Muscle of leg (tissue), 16 donors: ENCODE measurements at places on chromosomes 5 and 9.

DNA sequence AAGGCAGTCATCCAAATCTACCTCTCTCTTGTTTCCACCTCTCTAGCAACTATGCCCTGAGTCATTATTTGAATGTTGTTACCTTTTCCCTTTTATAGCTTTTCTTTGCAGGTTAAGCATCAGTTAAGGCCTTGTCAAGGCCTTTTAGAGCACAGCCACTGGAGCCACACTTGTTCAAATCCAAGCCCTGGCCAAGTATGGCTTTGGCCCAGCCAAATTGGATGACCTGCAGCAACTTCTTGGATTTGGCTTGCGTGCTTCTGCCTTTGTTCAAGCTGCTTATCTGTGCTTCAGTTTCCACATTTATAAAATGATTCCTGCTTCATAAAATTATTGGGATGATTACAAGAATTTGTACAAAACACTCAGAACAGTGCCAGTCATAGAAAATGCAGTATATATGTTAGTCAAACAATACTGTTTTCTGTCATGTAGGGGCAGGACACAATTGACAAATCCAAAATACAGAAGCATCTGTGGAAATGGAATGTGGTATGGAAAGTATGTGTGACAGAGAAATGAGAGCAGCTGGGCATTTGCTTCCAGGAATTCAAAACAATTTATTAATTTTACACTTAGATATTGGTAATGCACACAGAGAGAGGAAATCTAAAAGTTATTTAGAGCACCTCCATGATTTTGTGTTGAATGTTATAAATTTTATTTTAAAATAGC lies 17.9 kb upstream of the RLN1 start:
- DNase-seq: peak; percentile 50

DNA sequence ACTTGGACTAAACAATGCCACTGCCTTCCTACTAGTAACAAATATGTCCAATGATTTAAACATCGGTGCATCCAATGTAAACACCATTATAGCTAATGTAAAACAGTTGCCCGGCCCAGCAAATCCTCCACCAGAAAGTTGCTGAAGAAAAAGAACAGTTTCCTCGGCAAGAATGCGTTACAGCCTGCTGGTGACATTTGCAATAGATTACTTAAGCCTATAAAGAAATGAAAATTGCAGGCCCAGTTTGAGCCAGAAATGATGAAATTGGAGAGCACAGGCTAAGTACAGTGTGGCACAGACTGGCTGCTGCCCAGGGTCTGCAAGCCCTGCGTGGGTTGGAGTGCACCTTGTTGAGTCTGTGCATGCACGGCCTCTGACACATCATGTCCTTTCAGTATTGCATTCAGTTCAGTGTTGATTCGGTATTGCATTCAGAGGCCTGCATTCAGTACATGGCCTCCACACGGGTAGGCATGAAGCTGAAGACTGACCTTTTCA lies 406.0 kb upstream of the KLF4 start:
- DNase-seq: peak; percentile 41

- no peak for DNase-seq
Measured at GRCh38 chr9:72618811-72619210, 97.4 kb downstream of the TMC1 start.

DNA sequence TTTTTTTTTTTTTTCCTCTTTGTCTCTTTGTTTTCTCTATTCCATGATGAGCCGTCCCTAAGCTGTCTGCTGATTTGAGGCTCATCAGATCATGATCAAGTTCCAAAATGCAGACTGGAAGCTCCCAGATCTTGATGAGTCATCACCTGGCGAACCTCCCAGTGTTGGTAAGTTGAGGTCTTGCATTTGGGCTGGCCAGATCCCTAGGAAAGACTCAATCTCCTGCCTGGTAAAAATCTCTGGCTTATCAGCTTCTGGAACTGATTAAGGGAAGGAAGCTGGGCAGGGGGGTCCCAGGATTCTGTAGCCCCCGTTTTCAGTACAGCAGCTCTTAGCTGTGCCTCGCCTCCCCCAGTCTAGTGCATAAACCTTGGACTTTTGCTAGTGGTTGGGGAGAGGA lies 69.0 kb downstream of the TSPAN17 start:
- DNase-seq: peak; percentile 43

DNA sequence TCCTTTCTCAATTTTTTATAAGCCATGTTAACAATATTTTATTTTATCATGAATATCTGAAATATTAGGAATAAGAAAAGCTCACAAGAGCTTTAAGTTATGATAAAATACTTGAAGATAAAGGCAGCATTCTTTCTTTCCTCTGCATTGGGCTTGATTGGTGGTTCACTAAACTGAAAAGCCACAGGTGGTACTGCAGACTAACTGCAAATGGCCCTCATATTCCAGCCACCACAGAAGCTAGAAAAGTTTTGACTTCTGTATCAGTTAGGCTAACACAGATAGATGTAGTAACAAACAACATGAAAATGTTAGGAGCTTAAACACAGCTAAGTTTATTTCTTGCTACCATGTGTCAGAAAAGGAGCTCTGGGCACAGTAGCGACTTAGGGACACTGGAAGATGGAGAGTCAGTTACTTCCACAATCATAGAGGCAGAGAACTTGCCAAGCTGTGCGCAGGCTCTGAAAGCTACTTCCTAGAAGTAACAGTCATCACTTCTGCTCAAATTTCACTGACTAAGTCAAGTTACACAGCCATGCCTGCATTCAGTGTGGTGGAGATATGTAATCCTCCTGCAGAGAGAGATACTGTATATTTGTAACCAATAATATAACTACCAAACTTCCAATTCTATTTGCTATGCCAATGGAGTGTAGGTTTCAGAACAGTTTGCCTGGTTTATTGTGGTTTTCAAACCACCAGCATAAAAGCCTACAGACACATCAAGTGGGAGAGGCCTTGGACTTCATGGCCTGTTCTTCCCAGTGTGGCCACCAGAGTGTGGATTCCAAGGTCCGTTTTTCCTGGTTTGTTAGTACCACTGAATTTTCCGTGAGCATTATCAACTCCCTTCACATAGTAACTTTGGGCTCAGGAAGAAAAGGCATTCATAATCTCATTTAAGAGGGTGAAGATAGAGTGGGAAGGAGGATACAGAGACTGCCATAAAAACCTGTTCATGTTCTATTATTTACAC lies 268.3 kb downstream of the PJA2 start:
- peak; percentile 35 for DNase-seq

DNA sequence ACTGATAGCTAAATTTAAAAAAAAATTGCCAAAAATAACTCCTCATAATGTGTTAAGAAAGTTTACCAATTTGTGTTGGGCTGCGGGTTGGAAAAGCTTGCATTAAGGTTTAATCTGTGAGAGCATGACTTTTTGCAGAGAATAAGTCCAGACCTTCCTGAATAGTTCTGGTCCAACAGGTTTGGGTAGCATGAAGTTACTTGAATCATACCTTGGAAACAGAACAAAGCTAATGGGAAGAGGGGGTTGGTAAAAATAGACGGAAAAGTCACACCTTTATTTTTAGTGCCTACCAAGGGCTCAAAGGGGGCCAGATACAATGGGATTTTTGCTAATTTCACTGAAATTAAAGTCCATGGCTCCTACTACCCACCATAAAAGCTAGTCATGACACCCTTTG lies 17.1 kb upstream of the MATR3 start:
- no peak for DNase-seq

DNA sequence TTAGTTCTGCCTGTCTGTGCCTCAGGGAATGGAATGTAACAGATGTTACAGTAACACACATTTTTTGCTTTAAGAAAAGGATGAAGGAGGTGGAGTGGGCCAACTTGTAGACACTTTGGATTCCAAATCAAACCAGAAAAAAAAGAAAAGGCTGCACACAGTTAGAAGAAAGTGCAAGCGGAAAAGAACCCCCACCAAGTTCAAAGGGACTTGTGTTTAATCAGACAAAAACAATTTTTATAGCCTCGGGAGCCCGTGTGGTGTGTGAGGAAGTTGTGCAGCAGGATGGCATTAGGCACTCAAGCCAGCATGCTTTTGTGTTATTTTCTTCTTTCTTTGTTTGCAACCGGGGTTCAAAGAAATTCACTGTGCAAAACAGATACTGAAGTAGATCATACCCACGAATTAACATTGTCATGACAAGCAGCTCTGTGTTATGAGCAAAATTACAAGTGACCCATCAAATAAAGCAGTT lies 189.5 kb downstream of the SEMA5A start:
- DNase-seq: peak; percentile 27

- DNase-seq: no peak
Measured at GRCh38 chr9:4113711-4114110, 186.2 kb downstream of the GLIS3 start.

GRCh38 chr5:121415270-121415669 lies 436.4 kb upstream of the FTMT start:
- DNase-seq: no peak

DNA sequence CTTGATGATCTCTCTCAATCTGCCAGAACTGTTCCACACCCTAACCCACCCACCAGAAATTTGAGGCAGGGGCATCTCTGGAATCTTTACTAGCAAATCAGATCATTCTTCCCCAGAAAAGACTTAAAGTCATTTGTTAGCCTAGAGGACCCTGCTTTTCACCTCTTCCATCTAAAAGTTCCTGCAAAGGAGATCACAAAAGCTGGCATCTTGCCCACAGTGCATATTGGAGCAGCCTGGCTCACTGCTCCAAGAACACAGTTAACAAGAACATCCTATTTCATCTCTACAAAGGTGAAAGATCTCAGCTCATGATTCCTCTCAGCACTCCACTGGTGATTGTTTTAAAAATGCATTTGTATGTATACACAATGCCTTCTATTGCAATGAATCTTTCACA lies 36.3 kb downstream of the GABRP start:
- peak; percentile 11 for DNase-seq

DNA sequence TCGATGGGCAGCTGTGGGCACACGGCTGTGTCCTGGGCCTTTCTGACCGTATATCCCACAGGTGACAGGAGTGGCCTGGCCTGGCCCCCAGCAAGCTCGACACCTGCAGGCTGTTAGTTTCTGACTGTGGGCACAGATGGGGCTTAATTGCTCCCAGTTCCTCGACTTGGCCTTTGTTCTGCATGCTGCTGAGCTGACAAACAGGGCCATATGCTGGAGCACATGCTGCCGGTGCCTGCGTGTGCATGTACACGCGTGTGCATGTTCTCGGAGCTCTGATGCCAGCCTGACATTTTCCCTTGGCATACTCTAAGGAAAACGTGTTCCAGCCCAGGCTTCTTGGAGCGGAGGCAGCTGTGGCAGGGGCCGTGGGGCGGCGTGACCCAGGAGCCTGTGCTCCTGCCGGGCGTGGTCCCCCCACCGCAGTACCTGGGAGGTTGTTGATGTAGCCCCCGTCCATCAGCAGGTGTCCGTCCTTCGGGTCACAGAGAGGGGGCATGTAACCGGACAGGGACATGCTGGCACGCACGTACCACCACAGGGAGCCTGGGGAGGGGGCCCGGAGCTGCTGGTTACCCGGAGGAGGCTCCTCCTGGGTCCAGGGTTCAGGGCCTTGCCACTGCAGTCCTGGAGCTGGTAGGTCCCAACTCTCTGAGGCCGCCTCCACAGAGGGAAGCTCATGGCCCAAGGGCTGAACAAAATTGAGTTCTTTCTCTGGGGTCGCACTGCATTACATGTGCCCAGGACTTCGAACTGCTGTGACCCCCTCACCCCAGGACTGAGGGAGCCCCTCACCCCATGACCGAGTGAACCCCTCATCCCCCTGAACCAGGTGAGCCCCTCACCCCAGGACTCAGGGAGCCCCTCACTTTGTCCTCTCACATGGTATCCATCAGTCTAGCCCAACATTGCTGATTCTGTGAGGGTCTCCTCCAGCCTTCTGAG lies 4.1 kb upstream of the NSMF start:
- no peak for DNase-seq

- DNase-seq: no peak
Measured at GRCh38 chr9:137682428-137683105, 63.8 kb downstream of the EHMT1 start.

DNA sequence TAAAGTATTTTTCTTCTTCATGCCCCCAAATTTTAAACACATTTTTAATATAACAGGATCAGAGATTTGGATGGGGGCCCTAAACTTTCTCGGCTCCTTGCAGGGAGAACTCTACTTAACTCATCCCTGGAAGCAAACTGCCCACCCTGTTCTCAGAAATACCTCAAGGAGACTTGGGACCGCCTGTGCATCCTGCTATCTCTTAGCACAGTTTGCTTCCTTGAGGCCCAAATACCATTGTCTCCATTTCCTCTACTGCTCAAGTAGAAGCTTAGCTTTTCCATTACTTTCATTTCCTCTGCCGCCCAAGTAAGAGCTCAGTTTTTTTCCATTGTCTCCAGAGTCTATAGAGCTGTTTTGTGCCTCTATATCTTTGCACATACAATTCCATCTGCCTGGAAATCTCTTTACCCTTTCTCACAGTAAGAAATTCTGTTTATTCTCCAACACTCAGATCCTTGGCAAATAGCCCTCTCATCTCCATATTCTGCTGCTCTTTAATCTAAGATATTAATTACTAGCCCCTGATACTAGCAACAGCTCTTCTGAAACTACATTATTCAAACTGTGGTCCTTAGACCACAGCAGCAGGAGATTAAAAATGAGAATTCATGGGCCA lies 137.8 kb downstream of the CEMIP2 start:
- peak; percentile 63 for DNase-seq

GRCh38 chr9:82115331-82115730 lies 126.8 kb downstream of the SPATA31D1 start:
- DNase-seq: peak; percentile 38

GRCh38 chr5:170200876-170201275 lies 31.9 kb upstream of the C5orf58 start:
- DNase-seq: no peak

- DNase-seq: no peak
Measured at GRCh38 chr9:90724880-90725279, 76.7 kb upstream of the SYK start.

DNA sequence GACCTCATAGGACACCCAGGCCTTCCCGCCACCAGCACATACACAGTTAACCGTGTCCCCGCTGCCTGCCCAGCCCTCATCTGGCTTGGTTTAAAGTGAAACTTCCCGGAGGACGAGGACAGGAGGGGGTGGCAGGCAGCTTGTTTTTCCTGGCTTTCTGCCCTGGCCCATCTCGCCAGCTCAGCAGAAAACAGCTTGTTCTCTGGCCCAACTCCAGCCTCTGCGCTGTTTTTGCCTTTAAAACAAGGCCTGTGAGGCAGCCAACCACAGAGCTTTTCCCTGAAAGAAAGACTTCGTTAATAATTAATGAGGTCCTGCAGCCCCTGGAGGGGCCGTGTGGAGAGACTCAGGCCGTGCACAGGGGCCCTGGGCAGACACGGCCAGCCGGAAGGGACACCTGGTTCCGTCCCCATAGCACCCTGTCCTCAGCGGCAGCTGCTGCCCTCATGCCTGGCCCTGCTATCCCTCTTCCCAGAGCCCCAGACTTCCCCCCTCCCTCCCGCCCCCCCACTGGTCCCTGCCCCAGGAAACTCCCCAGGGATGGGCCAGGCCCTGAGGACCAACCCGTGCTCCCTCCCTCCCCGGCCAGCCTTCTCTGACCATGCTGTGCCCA lies 108.7 kb downstream of the RXRA start:
- peak; percentile 99 for DNase-seq

DNA sequence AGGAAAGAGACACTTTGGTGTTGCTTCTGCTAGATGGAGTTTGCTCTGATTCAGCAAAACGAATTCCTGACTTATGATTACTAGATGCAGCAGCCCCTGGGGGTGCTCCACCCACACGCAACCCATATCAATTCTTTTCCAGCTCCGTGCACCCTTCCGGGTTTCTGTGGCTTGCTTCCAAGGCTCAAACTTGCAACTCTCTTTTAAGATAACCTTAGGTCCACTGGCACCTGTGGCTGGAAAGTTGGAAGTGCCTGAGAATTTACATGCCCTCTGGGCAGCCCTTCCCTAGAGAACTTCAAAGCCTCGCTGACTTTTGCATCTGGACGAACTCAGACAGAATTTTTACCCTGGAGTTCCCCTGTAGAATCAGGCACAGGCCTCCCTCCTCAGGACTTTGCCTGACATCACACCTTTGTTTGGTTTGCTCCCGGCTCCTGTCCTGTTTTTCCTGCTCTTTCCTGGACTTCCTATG lies 224.9 kb downstream of the SNX18 start:
- DNase-seq: no peak
